ENCODE measurements at places on chromosomes 4 and X.

DNA sequence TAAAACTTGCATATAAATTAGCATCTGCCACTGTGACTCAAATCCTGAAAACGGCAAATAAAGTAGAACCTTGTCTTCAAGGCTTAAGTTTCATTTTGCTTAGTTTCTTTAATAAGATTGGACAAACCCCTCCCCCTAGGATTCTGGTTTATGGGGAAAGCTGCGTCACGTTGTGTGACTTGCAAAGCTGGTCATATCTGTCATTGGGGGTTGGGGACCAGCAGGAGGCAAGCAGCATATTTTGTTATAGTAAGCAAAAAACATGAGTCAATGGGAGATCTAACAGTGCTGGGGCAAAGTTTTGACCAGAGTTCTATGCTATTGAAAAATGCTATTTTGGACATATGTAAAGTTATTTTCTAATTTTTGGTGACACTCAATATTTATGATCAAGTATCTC is 407.3 kb downstream of the PCDH18 start:
- DNase-seq, result no peak

GRCh38 chr4:35793045-35793722 is 451.1 kb downstream of the ARAP2 start:
- no peak for DNase-seq

- DNase-seq, result no peak
Observed at GRCh38 chr4:36230534-36230933, 13.8 kb downstream of the ARAP2 start.

- no peak for DNase-seq
Observed at GRCh38 chr4:7610022-7610670, 175.4 kb upstream of the PSAPL1 start.

GRCh38 chr4:145566768-145567167 is 52.4 kb upstream of the MMAA start:
- no peak for DNase-seq

DNA sequence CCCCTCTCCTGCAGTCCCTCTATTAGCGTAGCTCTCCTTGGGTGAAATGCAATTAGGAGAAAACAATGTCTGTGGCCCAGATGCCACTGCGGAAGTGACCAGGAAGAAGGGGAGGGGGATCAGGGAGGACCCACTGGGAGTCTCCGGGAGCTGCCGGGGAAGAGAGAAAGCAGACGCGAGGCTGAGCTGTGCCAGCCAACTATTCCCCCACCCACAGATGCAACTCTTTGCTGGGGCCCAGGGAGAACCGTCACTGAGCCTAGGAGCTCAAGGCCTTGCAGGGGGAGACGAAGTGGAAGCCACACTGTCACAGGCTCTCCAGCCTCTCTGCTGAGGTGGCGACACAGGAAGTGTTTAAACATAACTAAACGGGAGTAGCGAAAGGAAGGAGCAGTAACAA is 149.2 kb downstream of the BCOR start:
- DNase-seq, result no peak

DNA sequence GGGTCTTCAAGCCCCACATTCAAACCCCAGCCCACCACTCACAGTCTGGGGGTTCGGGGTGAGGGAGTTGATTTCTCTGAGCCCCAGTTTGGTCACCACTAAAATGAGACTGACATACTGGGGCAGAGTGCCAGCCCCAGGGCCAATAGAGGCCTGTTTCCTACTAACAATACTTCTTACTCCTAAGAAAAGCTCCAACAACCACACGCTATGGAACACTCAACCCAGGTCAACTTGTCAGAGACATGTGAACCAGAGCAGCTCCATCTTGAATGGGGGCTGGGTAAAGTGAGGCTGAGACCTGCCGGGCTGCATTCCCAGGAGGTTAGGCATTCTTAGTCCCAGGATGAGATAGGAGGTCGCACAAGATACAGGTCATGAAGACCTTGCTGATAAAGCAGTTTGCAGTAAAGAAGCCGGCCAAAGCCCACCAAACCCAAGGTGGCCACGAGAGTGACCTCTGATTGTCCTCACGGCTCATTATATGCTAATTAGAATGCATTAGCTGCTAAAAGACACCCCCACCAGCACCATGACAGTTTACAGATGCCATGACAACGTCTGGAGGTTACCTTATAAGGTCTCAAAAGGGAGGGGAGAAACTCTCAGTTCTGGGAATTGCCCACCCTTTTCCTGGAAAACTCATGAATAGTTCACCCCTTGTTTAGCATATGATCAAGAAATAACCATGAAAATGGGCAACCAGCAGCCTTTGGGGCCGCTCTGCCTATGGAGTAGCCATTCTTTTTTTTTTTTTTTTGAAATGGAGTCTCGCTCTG is 26.6 kb upstream of the HTRA3 start:
- DNase-seq, result no peak

- no peak for DNase-seq
Observed at GRCh38 chrX:53716328-53717088, 30.0 kb upstream of the HUWE1 start.

DNA sequence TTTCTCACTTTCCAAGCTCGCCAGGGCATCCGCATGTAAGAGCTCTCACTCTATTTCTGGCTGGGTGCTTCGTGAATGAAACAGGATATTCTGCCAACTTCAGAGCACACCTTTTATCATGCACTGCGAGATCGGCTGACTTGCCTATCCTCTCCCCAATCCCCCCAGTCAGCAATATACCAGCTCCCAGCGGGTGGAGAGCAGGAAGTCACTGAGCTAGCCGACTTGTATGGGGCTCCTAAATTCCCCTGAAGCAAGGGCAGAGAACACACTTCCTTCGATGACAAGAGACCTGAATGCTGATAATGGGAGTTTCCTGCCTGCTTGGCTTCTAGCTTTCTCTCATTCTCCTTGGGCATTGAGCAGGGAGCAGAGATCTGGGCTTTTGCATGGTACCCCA is 33.8 kb upstream of the MAMLD1 start:
- no peak for DNase-seq

DNA sequence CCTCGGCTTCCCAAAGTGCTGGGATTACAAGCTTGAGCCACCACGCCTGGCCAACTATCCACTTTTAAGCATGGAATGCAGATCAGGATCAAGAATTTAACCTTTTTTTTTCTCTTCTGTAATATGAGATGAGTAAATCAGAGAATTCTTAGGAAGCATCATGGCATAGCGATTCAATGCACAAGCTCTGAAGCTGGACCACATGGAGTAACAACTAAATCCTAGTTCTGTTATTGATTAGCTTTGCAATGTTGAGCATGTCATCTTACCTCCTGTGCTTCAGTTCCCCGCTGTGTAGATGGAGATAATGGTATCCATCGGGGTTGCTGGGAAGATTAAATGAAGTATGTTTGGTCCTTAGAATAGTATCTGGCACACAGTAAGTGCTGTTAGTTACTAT is 1.9 kb upstream of the SNX25 start:
- no peak for DNase-seq

- DNase-seq, result no peak
Observed at GRCh38 chr4:19636451-19636850, 615.3 kb upstream of the SLIT2 start.

DNA sequence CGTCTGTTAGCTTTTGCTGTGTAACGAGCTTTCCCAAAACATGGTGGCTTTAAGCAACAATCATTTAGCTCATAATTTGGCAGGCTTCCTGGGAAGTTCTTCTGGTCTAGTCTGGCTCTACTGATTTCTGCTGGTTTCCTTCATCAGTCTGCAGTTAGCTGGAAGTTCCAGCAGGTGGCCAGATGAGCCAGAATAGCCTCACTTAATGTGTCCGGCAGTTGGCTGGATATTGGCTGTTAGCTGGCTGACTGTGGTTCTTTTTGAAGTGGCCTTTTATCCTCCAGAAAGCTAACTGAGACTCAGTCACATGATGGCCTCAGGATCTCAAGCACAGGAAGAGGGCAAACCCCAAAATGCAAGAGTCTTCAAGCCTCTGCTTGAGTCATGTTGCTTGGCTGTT is 34.9 kb downstream of the FTHL17 start:
- DNase-seq, result peak; percentile 11

DNA sequence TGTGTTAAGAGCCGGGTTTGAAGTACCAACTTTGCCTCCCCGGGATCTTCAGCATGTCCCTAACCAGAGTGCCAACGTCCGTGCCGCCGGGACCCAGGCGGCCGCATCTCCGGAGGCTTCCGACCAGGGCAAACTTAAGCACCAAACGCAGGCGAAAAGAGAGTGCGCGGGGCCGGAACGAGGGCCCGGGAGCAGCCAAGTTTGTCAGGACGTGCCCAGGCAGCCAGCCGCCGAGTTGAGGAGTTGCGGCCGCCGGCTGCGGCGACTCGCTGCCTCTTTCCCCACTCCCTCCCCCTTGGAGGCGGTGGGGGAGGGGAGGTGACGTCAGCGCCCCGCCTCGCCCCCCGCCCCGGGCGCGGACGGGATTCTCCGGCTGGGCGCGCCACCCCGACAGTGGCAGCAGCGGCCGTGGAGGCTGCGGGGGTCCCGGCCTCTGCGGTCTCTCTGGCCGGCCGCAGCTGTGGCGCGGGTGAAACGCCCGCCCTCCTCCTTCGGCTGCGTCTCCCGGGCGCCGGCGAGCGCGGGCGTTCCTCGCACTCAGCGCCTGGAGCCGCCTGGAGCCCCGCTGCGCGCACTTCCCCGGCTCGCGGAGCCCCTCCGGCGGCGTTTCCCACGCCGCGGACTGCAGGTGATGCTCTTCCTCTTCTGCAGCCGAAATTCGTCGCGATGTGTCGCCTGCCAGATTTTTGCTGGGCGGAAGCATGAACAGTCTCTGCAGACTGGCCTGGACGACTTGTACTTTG is 2.9 kb upstream of the FAT1 start:
- DNase-seq, result no peak

DNA sequence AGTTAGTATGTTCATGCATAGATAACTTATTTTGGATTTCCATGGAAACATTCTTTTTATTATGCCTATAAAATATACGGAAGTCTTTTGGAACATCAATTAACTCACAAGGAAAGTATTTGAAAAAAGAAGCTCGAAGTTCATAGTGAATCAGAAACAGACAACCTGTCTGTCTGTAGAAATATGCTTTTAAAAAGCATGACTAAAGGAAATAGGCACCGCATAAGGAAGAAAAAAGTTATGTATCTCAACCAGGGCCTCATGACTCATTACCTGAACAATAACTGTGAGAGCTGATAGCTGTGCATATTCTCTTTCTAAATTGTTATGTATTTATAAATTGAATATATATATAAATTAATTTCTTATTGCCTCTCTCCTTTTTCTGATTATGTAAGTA is 324.1 kb downstream of the TLL1 start:
- DNase-seq, result no peak
